ENCODE measurements at places on chromosomes 16 and 17.
A peak's percentile ranks its signal among the peaks of the same experiment; 100 is the strongest.

- no peak for DNase-seq
Measured at GRCh38 chr17:14346801-14347200, 45.9 kb downstream of the HS3ST3B1 start.

GRCh38 chr16:11295672-11296071 lies 14.5 kb upstream of the PRM1 start:
- DNase-seq = no peak

DNA sequence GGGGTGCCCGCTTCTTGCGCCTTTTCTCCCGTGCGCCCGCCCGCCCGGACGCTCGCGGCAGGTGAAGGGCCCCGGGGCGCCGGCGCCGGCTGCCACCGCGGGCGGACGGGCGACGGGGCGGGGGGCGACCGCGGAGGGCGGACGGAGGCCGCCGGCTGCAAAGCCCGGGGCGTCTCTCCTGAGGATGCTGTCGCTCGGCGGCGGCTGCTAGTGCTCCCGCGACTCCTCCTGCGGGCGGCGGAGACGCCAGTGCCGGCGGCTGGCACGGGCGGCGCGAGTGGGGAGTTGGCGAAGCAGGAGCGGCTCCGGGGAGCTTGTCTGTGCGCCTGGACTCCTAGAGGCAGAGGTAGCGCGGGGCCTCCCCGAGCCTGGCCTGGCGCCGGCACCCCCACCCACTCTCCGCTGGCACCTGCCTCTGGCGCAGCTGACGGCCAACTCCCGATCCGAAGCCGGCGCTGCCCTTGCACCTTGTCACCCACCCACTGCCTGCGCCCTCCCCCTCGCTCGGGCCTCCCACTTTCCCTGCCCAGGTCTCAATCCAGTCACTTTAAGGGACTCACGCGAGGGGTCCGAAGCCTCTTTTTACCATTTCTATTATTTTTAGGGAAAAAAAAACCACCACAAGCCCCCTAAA lies at the start of gene FAM20A:
Gene FAM20A, minus strand, starts transcription at position 437 of the 634 bp plus-strand sequence. CDS start 701 bp downstream, outside the sequence.
- no peak for DNase-seq

DNA sequence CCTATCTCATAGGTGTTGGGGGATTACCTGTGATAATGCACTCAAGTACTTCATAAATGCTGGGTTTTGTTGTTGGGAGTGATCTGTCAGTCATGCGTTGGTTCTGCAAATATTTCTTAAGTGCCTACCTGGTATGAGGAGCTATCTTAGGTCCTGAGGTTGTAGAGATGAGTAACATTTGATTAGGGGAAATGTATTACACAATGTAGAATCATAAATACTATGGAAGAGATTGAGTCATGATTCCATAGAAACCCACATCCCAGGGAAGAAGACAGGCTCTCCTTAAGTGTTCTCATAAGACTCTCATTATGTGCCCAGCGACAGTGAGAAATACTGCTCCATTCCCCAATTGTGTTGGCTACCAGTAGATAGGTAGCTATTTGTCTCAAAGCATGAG lies 240.1 kb downstream of the FTO start:
- no peak for DNase-seq

GRCh38 chr17:41496803-41497484 lies 7.2 kb upstream of the KRT36 start:
- peak; percentile 45 for DNase-seq

DNA sequence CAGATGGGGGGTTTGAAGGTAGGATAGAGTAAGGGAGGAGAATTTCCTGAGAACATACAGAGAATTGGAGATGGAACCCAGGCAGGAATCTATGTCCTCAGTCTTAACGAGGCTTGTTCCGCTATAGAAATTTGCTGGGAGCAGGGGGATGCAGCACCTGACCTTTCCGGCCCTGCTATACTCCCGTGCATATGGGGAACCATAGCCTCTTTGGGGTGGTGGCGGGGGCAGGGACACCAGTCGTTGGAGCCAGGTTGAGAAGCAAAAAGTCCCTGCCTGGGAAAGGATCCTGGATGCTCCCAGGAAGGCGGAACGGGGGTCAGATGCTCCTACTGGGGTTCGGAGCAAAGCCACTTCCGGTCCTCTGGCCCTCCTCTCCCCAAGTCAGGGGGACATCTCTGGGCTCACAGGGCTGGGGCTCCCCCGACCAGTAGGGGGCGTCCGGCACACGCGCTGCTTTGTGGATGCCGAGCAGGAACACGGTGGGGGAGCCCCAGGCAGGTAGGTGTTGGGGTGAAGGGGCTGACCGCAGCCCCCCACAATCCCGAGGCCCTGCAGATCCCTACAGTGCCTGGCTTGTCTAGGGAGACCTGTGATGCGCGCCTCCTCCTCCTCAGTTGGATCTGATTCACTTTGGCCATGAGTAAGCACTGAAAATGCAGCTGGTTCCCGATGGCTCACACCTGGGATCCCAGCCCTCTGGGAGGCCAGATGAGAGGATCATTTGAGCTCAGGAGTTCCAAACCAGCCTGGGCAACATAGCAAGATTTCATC lies 15.5 kb upstream of the TFAP4 start:
- DNase-seq = no peak

DNA sequence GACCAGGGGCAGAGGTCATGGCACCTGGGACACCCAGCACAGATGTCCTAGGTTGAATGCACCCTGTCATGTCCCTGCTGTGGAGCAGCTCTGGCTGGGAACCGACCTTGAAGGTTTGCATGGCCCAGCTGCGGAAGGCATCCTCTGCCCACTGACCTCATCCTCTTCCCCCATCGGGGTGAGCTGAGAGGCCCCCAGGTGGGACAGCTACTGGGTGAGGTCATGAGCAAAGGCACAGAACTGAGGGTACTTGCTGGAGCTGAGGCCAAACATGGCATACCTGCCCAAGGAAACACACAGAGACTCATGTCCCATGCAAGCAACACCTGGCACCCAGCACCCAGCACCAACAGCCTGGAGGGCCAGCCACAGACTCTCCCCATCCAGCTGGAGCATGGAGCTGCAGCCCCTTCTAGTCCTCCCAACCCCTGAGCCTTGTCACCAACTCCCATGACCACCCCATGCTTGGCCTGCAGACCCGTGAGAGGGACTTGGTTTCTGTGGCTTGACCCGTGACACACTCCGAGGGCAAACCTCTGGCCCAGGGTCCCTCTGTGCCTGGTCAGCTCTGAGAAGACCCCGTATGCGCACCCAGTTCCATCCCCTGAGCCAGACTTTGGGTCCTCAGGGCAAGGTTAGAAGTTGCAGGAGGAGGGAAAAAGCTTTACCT lies 33.1 kb downstream of the LGALS9 start:
- no peak for DNase-seq

DNA sequence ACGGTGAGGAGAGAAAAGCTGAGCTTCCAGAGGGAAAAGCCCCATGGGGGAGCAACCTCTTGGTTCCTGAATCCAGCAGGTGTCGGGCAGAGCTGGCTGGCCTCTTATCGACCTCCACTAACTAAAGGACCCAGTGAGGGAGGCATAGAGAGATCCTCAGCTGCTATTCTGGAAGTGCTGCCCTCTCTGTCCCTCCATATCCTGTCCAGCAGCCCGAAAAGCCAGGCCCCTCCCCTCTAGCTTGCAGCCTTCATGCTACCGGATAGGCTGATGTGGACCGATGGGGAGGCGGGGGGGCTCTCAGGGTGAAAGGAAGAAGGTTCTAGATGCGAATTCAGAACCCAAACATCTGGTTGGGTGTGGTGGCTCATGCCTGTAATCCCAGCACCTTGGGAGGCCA lies 24.9 kb downstream of the MXRA7 start:
- DNase-seq = no peak

- no peak for DNase-seq
Measured at GRCh38 chr17:82054351-82055022, 2.8 kb downstream of the GPS1 start.

DNA sequence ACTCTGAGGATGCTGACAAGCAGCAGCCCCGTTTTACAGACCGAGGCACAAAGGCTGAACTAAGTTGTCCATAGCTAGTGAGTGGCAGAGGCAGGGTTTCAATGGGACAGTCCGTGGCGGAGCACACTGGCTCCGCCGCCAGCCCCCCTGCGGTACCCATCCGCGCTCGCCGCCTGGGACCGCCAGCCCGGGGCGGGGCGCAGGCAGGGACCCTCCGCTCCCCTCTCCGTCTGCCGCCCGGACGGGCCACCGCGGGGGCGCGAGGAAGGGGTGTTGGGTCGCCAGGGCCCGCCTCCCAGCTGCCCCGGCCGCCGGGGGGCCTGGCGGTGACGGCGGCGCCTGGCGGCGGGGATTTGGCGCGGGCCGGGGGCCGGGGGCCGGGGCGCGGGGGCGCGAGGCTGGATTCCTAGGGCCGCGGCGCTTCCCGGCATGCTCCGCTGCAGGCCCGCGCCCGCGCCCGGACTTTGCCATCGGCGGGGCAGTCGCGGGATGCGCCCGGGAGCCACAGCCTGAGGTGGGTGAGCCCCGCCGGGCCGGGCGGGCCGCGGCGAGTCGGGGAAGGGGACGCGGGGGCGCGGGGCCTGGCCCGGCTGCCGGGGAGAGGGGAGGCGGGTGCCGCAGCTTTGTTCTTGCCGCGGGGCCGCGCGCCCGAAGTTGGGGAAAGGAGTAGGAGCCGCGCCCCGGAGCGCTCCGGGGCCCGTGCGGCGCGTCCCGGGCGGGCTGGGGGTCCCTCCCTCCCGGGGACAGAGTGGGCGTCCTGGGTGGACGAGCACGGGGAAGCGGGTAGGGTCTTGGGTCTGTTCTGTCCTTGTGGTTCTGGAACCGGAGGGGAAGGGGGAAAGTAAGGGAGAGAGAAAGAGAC lies at the start of gene TMEM98:
Gene TMEM98, plus strand, starts transcription at position 430 of the 862 bp plus-strand sequence. CDS start 3,376 bp downstream, outside the sequence.
- no peak for DNase-seq

DNA sequence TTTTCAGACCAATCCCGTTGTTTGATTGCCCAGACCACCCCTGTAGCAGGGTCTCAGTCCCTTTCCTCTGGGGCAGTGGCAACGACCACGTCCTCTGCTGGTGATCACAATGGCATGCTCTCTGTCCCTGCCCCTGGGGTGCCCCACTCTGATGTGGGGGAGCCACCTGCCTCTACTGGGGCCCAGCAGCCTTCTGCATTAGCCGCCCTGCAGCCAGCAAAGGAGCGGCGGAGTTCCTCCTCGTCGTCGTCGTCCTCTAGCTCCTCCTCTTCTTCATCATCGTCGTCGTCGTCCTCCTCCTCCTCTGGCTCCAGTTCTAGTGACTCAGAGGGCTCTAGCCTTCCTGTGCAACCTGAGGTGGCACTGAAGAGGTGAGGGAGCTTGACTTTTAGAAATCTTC lies 9.2 kb downstream of the ELOB start:
- DNase-seq = no peak

GRCh38 chr16:22728167-22728836 lies 85.7 kb upstream of the HS3ST2 start:
- no peak for DNase-seq

DNA sequence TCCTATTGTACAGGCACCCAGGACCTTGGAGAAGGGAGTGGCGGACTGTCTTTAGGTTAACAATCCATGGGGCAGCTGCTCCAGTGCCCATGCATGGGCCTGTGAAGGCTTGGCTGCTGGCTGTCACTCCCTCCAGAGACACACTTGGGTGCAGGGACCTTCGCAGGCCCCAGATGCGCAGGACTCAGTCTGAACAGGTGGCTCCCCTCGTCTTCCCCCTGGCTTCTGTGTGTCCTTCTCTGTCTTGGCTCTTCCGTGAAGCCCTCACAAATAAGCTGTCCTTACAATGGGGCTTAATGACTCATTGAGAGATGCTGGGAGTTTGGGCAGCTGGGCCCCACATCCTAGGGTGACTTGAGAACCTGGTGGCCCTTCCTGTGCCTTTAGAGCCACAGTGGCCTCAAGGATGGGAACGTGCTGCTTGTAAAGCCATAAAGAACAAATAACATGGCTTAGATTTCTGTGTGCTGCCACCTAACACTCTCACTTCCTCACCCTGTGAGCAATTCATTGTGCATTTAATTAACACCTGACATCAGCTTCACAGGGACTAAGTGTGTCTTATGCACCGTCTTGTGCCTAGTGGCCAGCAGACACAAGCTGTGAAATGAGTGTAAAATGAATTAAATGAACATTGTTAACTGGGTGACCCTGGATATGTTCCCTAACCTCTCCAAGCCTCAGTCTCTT lies 340.7 kb downstream of the SNX29 start:
- no peak for DNase-seq

DNA sequence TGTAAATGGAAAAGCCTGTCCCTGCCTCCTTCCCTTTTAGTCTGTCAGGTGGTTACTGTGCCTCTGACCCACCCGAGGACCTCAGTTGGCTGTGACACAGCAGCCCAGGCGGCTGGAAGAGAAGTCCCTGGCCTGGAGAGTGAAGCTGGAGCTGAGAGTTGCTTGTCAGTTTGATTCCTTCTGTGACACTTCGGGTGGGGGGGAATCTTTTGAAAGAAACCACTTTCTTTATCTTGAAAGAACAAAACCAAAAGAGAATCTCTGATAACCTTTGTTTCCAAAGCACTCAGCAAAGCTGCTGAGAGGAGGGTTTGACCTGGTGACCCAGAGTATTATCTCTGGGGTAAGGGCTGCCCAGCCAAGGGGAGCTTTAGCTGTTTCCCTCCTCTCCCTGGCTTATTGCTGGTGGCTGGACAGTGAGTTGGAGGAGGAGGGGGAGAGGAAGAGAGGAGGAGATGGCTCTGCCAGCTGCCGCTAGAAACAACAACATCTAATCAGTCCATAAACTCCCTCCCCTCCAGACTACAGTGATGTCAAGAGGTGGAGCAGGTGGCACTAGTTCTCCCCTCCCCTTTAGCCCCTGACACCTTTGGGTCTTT lies 34.0 kb downstream of the YPEL2 start:
- no peak for DNase-seq

DNA sequence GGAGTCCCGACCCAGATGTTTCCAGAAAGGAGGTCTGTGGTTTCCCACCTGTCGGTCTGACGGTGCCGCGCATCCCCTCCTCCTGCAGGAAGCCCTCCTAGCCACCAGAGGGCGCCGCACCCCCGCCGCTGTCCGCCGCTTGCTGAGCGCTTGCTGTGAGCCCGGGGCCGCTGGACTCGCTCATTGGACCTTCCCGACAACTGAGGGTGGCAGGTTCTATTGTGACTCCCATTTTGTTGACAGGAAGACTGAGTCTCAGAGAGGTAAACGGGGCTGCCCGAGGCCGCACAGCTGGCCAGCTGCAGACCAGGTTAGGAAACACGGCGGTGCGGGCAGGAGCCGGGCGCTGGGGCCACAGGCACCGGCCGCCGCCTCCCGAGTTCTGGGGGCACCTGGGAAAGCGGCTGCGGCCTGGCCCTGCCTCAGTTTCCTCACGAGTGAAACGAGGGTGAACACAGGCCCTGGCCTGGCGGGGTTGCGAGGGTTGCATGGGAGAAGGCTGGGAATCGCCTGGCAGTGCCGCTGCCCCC lies 191.1 kb upstream of the CIBAR2 start:
- DNase-seq = no peak

DNA sequence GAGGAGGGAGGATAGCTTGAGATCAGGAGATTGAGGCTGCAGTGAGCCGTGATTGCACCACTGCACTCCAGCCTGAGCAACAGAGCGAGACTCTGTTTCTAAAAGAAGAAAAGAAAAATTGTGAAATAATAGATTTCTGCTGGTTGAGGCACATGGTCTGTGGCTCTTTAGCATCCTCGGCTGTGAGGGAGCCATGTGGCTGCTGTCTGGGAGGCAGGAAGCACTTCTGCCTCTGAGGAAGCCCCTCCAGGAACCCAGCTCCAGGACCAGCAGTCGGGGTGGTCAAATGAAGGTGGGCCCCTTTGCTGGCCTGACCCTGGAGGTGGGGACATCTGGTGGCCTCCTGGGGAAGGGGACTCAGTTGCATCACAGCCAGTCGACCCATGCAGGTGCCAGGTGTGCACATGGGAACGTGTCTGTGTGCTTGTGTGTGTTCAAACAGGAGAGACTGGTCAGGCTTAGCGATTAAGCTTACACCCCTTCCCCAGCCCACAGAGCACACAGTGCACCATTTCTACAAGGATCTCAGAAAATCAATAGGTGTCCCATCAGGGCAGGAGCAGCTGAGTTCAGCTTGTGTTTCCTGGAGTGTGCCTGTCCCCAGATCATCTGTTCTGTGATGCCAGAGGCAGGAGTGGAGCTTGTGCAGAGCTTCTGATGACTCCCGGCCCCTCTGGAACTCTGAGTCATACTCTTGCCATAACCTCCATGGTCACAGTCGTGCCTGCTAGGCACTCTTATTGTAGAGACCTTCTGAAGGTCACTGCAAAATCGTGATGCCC lies 24.3 kb upstream of the MGAT5B start:
- DNase-seq = no peak

All from skeletal muscle cell (primary cell).